ENCODE measurements at places on chromosomes 3 and 15.

DNA sequence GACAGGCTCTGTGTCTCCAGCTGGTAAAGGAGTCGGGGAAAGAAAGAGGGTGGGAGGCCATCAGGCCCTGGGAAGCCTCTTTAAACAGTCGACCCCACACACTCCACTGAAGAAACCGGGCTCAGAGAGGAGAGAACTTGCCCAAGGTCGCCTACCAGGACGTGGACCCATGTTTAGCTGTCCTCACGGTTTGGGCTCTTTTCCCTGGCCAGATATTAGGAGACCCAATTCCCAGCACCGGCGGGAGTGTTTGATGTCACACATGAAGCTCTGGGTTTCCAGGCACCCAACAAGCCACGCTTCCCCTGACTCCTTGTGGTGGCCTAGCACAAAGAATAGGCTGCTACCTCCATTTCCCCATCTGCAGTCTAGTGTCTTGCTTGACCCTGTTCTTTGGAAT lies 52.2 kb upstream of the GRIP2 start:
- DNase-seq, result no peak

DNA sequence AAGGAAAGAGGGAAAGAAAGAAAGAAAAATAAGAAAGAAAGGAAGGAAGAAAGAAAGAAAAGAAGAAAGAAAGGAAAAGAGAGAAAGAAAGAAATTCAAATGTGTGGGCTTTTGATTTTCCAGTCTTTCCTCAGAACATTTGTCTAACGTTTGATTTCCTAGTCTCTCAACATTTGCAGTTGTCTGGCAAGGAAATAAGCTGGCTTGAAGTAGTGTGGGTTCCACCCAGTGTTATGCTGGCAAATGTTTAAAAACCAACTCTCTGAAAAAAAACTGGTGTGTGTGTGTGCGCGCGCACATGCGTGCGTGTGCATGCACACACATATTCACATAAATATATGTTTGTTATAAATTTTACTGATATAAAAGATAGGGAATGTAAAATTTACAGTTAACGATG lies 54.6 kb upstream of the C3orf49 start:
- no peak for DNase-seq

GRCh38 chr3:128736601-128737000 lies 10.6 kb downstream of the RAB7A start:
- DNase-seq, result no peak

DNA sequence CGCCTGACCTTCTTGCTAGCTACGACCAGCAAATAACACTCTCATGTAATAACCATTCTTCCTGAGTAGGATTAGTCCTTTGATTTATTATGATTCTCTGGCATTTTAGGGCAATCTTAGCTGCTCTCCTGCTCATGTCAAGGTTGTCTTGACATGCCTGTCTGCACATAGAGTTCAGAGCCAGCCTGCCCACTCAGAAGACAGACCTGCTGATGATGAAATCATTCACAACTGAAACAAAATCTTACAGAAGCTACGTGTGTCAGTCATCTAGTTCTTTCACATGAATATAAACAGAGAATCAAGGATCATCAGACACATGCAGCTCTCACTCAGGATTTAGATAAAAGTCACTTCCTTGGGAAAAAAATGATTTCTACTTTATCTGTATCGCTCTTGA lies 173.6 kb upstream of the LYSMD4 start:
- DNase-seq, result no peak

GRCh38 chr3:94307588-94307987 lies 244.7 kb downstream of the NSUN3 start:
- no peak for DNase-seq

- no peak for DNase-seq
Observed at GRCh38 chr3:66625505-66626216, 124.8 kb upstream of the LRIG1 start.

GRCh38 chr3:42805141-42805821 lies 991 bp upstream of the HIGD1A start:
- peak; percentile 63 for DNase-seq

DNA sequence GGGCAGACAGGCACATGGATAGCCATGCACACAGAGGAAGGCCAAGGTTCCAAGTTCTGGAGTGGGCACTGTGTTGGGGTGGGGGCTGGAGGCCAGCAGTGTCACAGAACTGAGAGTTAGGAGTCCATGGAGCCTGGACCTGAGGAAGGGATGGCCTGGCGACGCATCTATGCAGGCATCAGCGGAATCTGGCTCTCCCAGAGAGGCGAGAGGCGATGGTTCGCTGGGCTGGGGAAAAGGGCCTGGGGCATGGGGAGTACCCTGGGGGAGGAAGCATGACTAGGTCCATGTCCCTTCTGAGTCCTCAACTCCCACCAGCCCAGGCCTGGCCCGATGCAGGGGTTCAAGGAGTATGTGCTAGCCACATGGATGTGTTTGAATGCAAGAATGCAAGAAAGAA lies 192.8 kb upstream of the LINGO1 start:
- DNase-seq, result no peak

- DNase-seq, result peak; percentile 27
Observed at GRCh38 chr15:68347392-68347791, 69.8 kb downstream of the FEM1B start.

GRCh38 chr3:27610800-27611525 lies 111.2 kb downstream of the EOMES start:
- no peak for DNase-seq

DNA sequence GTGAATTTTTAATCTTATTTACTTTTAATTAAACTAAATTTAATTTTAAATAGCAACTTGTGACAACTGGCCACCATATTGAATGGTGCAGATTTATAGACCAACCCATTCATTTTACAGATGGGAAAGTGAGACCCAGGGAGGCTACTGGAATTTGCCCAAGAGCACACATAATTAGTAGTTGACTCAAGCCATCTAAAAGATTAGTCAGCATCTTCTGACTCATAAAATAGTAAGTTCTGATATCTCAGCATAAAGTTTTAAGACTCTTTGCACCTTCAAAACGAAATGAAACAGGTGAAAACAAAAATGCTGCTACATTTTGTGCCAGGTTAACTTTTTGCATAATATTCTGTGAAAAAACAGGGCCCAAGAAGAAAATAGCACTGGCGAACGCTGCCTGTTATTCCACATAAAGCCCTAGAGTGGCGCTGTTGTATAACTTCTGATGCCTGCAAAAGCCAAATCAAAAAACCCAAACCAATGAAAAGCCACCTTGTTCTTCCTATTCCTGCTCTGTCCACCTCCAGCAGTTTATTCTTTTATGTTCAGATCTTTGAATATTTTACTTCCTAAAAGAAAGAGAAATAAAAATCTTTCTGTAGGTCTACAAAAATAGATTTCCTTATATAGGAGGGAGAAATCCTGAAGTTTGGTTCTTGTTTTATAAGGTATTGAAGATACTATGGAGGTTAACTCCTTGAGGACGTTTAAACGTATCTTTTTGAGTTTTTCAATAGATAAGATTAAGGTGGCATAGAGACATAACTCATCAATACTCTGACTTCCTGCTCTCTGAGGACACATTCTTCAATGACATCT lies 62.8 kb downstream of the OTOL1 start:
- DNase-seq, result peak; percentile 4

GRCh38 chr3:64038253-64038767 lies 15.0 kb upstream of the PSMD6 start:
- no peak for DNase-seq

DNA sequence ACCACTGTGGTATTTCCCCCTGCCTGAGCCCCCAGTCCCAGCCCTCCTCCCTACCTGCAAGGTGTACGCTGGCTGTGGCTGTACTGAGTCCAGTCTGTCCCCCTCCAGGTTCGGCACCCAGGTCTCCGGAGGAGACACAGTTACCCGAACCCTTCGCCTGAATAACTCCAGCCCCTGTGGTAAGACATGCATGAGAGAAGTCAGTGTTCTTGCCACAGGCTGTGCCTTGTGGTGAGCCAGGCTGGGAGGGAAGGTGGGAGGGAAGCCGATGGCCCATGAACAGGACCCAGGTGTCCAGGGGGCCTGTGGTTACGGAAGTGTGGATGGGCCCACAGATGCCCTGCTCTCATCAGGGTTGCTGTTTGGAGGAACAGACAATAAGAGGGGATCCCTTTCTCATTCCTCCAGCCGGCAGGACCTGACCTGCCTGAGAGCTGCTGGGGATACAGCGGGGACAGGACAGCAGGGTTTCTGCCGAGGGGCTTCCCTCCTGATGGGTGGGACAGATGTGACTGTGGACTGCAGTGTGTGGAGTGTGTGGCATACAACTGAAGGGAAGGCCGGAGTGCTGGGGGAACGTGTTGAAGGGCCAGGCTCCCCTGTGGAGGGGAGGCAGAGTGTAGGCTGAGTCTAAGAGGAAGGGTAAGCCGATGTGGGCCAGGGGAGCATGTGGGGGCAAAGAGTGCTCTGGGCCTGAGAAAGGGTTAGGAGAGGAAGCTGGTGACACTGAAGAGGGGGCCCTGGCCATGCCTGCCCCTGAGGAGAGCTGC lies 21.9 kb downstream of the ACAA1 start:
- DNase-seq, result no peak

DNA sequence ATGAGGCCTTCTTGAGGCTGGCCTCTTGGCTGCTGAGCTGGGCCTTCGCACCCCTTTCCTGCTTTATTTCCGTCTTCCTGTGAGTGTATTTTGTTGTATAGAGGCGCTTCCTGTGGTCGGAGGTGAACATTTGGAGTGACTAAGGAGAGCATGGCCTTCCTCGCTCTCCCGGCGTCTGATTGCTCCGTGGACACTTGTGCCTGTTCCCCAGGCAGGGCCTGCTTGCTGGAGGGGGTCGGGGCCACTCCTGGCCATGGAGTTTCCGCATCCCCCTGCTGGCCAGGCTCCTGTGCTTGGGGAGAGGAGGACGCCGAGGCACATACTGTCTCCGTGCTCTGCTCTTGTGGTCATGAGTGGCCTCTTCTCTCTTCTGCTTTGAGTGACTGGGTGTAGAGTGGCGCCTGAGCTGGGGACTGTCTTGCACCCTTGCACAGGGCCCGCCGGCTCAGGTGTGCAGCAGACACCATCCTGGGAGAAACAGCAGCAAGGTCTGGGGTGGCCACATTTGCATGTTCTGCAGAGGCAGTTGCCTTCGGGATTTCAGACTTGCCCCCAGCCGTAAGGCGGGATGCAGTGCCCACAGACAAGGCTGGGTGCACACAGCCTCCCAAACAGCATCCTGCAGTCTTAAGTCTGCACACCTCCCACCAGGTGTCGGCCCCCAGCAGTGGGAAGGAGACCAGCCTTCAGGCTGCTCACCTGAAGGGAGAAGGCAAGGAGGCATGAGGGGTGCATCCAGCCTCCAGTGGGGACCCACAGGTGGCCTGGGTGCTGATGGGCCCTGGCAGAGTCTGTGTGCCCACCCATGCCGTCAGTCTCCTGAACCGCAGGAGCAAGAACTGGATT lies 16.4 kb downstream of the KLF13 start:
- DNase-seq, result no peak

- DNase-seq, result no peak
Observed at GRCh38 chr3:133938770-133939462, 43.2 kb upstream of the RAB6B start.

DNA sequence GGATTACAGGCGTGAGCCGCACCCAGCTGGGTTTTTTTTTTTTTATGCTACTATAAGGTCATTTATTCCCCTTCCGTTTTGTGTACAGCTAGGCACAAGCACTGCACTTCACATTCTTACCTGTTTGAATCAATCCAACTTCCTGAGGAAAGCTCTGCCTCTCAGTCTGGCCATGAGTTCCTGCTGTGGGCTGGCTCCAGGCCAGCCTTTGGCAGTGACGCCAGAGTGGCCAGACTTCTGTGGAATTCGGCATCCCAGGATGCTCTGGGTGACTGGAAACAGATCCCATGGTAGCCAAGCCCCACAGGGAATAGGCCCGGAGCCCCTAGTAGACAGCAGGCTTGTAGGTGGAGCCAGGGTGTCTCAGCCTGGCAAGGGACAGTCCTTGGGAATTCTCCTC lies 21.5 kb upstream of the TIMP4 start:
- no peak for DNase-seq

DNA sequence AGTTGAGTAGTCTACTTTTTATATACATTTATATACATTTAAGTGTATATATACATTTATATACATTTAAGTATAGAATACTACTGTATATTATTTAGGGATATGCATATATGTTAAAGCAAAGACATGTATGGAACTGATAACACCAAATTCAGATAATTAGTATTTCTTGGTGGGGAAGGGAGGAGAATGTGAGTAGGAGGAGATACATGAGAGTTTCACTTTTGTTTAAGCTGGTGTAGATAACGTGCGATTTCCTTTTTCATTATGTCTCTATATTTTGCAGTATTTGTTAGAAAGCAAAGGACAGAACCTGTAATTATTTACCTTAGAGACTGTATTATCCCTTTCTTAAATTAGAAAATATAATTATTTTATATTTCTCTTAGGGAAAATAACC lies 16.6 kb upstream of the NIT2 start:
- no peak for DNase-seq

- no peak for DNase-seq
Observed at GRCh38 chr3:126351086-126351770, 6.0 kb downstream of the KLF15 start.

DNA sequence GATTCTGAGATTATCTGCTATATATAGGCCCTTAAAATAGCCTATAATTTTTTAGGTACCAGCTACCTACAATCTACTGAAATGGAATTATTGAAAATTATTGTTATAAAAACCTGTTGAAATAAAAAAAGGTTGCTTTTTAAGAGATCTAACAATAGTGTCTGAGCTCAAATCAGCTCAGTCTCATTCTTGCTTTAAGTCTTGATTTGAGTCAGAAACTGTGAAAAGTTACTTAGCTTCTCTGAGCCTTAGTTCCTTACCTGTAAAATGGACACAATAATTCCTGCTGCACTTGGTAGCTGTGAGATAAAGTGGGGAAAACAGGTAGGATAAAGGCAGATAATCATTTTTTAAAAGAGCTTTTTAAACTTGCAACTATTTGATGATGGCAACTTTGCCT lies 118.8 kb upstream of the UBE2E2 start:
- no peak for DNase-seq

GRCh38 chr15:99706557-99707303 lies 26.5 kb downstream of the LYSMD4 start:
- DNase-seq, result no peak

GRCh38 chr3:141450727-141451375 lies 36.0 kb upstream of the RASA2 start:
- no peak for DNase-seq

DNA sequence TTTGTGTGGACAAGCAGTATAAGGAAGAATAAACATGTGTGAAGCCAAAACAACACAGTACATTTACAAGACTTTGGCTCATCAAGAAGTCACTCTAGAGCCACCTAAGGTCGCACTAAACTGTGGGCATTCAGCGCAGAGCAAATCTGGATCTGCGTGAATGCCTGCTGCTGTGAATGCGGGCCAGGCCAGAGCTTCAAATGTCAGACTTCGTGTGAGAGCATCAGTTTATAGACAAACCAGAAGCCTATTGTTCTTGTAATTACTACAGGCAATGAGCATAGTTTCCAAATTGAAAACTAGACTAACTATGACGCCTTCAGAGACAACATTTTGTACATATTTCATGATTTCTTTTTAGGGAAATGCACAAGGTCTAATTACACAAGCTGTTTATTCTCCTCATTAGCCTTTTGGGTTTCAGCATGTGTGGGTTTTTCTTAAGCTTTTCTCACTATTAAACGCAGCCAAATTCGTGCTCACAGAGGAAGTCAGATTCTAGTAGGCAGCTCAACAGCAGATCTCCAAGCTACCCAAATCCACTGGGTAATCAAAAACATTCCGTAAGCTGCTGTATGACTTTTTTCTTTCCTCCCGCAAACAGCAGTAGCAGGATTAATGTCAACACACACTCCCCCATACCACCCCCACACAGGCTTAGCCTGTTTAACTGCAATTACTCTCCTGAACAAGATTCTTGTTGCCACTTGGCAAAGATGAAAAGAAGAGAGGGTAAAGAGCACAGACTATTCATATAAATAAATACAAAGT lies 84.5 kb upstream of the SETMAR start:
- no peak for DNase-seq

Data from trophoblast cell (in vitro differentiated cells and primary cell).